Cardiac atrium fibroblast (primary cell): ENCODE measurements at places on chromosomes 7 and 10. TPM values are rescaled to one million over a fixed set of nuclear protein-coding genes. Genes with fewer than 3 reads are reported as not detected.

MYH16 gene
- not detected in 2 replicates for total RNA-seq

NUTM2A gene
- 0.32 TPM in 1 of 2 replicates, not detected in the other for total RNA-seq

PRPS1L1 gene
- total RNA-seq = not detected in 2 replicates

UBN2 gene
- total RNA-seq = 2.3 and 3.6 TPM in 2 replicates

ANXA7 gene
- total RNA-seq = 68.6 and 95.7 TPM in 2 replicates

GPC2 gene
- total RNA-seq = 5.6 TPM in 1 of 2 replicates, not detected in the other

ADRB1 gene
- not detected in 2 replicates for total RNA-seq

ABCC2 gene
- 0.32 and 0.54 TPM in 2 replicates for total RNA-seq

IDE gene
- 19.7 and 27.1 TPM in 2 replicates for total RNA-seq

ADRA2A gene
- 0.16 and 0.36 TPM in 2 replicates for total RNA-seq

FBH1 gene
- 78.3 and 92.5 TPM in 2 replicates for total RNA-seq

UBE2D4 gene
- 7.6 and 9.1 TPM in 2 replicates for total RNA-seq

SYCE1 gene
- total RNA-seq = not detected in 2 replicates

NUTM2D gene
- total RNA-seq = 1.3 and 1.4 TPM in 2 replicates

GOLGA7B gene
- not detected in 2 replicates for total RNA-seq

TMEM176B gene
- total RNA-seq = not detected in 2 replicates
